ENCODE measurements at places on chromosomes 1 and 21.

GRCh38 chr1:87134061-87134460 lies 194.6 kb upstream of the LMO4 start:
- DNase-seq: no peak

DNA sequence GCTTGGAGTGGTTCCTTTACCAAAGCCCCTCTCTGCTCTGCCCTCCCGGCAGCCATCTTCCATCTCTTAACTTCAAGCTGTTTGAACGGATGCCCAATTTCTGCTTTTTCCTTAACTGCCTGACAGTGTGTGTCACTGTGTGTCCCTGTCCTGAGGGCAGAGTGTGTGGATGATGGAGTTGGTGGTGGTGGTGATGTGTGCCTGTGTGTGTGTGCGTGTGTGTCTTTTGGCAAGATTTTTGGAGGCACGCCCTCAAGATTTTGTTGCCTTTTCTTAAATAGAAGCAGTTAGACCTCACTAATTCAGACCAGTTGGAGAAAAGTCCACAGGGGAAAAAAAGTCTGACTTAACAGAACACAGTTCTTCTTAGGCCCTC lies 30.3 kb downstream of the SERTAD4 start:
- no peak for DNase-seq

DNA sequence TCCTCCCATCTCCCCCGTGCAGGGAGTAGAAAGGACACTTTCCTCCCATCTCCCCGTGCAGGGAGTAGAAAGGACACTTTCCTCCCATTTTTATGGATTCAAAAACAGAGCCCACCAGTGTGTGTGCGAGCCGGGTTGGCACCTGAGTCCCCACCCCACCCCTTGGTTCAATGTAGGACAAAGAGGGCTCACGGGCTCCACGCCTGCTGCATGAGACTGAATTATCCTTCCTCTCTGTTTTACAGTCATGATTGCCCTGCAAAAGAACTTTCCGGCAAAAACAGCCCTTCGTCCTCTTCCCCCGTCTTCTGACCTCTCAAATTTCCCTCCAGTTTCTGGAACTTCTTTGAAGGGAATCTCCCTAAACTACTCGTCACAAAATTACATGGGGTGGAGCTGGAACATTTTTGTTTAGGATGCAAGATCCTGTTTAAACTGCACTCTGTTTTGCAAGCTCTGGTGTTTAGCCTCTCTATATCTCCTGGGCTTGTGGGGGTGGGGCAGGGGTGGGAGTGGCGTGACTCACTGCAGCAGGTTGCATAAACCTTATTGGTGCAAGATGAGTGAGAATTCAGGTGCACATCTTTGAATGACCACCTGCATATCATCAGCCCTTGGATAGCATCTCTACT lies 99.8 kb downstream of the PSMG1 start:
- no peak for DNase-seq

GRCh38 chr1:231395076-231395997 lies 26.8 kb downstream of the EGLN1 start:
- DNase-seq: no peak

- DNase-seq: no peak
Observed at GRCh38 chr1:160429125-160429561, 28.8 kb downstream of the VANGL2 start.

DNA sequence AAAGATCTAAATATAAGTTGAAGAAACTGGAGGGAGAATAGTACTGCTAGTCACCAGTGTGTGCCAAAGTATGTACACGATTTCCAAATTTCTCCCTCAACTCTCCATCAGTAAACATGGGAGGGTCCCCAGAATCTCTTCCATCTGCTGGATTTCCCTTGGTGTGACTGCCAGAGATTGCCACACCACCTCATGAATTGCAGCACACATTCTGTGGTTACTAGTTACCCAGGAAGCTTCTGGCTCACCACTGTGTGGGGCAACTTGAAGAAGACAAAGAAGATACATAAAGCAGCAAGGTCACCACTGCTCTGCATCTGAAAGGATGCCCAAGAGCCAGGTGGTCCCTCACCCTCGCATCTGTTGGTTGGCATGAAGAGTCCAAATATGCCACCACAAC lies 191.7 kb upstream of the ESRRG start:
- DNase-seq: no peak

GRCh38 chr1:196136396-196136795 lies 471.8 kb downstream of the KCNT2 start:
- DNase-seq: no peak

GRCh38 chr1:205748403-205749233 lies 1.4 kb downstream of the NUCKS1 start:
- peak; percentile 21 for DNase-seq

- DNase-seq: no peak
Observed at GRCh38 chr1:204136814-204137213, 15.0 kb downstream of the ETNK2 start.

DNA sequence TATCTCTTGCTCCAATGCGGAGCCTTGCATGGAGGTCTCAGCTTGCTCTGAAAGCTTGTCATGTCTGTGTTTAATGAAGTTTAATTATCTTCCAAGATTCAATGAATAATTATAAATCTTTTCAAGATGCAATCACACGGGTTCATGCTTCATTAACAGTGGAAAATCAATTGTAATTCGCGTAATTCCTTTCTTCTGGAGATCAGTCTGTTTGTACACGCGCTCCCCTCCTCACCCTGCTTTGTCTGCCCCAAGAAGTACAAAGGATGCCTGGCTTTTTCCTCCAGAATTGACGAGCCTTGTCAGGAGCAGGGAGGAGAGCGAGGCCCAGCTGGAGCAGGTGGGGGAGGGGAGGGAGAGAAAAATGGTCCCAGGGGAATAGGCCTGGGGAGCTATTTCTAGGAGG lies 65.0 kb upstream of the DISP3 start:
- no peak for DNase-seq

DNA sequence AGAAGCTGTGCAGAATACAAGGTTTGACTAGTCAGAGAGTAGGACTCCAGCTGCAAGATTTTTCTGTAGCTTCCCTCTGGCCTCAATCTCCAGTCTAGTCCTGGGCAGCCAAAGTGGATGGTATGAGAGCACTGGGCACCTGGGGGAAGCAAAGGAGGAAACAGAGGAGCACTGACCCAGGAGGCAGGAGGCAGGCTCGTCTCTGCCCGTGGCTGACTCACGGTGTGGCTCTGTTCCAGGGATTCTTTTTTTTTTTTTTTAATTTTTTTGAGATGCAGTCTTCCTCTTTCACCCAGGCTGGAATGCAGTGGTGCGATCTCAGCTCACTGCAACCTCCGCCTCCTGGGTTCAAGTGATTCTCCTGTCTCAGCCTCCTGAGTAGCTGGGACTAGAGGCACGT lies 4.1 kb upstream of the NPPB start:
- no peak for DNase-seq

DNA sequence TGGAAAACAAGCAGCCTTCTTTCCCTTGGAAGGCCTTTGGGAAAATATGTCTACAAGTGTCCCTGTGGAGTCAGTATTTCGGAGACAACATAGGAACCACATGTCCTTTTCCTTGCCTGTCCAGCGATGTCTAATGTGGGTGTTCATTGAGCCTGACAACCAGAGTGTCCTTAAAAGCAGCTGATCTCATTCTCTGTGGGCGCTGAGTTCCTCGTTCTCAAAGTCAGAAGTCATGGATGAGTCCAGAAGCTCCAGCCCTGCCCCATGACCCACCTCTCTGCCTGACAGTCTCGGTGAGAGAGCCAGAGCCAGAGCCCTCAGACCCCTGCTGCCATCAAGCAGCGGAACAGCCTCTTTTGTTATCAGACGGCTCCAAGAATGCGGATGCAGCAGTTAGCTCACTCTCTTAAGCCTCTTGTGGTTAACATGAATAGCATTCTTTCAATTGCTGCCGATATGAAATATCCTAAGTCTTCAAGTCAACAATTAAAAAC lies 329.2 kb downstream of the TGFB2 start:
- no peak for DNase-seq

DNA sequence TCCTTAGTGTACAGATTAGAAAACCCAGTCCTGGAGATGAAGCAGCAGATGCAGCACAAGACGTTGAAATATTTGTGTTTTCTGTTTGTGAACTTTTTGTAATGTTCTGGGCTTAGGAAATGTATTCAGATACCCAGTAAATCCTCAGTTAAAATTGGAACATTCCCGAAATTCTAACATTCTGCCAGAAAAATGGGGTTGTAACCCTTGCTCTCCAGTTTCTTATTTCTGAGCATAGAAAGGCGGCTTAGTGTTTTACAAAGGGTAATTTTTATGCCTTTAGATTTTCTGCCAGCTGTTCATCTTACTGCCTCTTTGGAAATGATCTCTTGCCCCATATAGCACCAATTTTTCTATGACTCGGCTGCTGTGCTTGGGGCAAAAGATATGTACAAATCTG lies 20.6 kb downstream of the DDI2 start:
- DNase-seq: no peak

DNA sequence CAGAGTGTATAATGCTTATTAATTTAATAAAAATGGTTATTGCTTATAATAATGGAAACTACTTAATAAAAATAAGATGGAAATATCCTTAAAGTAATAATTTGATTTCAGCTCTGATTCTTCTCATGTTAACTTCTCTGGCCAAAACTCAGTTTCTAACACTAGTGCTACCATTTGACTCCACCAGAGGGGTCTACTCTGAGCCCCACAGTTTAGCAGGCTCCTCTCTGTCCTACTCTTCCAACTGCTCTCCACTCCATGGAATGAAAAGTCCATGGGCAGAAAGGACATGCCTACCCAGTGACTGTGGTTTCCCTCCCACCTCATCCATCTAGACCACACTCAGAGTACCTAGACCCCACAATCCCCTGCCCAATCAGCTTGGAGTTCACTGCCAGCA lies 489.1 kb upstream of the CAMK1G start:
- DNase-seq: no peak

- DNase-seq: no peak
Observed at GRCh38 chr1:219020386-219020785, 153.3 kb upstream of the LYPLAL1 start.

GRCh38 chr1:109808703-109809102 lies 45.0 kb upstream of the EPS8L3 start:
- DNase-seq: no peak

DNA sequence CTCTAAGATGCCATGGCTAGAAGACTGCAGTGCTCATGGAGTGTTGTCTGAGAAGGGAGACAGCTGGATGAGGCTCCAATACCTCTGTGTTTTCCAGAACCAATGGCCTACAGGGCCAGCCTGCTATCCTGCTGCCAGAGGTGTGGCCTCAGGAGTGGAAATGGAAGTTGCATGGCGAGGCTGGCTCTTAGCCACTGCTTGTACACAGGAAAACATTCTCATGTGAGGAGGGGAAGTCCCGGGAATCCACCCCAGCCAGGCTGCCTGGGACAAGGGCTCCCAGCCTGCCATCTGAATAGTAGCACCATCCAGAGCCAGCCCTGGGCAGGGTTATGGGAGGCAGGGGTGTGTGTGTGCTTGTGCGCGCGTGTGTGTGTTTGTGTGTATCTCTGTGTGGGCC lies 56.5 kb downstream of the SDC3 start:
- DNase-seq: no peak

GRCh38 chr1:244219802-244220201 lies 168.7 kb downstream of the ZBTB18 start:
- DNase-seq: no peak

GRCh38 chr1:65176591-65176990 lies 28.6 kb downstream of the AK4 start:
- DNase-seq: no peak

- no peak for DNase-seq
Observed at GRCh38 chr1:166490437-166490991, 323.7 kb upstream of the FAM78B start.

GRCh38 chr1:201900476-201900875 lies 11.8 kb downstream of the SHISA4 start:
- no peak for DNase-seq

DNA sequence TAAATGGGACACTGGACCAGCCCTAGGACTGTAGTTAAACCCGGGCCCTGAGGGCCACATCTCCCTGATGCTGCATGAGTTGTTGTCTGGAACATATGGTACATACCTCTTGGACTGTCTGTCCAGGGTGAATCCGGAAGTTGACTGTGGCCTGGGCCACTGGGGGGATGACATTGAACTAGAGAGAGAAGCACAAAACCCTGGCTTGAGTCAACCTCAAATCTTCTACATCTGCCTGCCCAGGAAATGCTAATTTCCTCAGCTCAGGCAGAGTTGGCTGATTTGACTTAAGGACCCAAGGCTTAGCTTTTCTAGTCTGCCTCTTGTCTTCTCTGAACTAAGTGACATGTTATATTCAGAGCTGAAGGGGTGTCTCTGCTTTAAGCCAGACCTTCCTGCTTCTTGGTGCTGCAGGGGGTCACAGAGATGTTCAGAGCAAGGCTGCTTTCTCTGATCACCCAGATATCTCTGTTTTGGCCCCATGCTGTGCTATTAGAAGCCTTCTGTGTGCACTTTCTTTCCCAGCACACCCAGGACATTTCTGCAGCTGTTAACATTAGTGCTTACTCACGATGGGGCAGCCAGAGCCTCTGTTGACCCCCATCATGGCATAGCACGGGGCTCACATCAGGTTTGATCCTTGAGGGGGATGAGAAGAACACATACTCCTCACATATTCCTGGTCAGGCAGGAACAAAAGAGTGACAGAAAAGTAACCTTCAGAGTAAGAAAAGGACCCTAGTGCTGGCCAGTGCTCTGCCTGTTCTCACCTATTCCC lies 9.6 kb downstream of the PM20D1 start:
- no peak for DNase-seq

DNA sequence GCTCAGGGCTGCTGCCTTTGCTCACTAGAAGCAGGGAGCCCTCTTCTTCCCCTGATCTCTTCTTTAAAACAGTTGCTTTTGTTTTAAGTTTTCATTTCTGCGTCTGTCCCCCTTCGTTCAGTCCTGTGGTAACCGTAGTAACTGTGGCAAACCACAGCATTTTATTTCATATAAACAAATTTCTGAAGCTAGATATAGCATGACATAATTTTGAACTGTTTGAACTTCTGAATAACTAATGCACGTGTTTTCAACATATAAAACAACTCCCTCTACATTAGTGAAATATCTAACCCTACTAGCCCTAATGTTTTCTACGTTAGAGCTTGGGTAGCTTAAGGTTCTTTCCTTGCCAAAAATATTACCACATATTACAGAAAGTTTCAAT lies 104.6 kb downstream of the DISP1 start:
- DNase-seq: no peak

DNA sequence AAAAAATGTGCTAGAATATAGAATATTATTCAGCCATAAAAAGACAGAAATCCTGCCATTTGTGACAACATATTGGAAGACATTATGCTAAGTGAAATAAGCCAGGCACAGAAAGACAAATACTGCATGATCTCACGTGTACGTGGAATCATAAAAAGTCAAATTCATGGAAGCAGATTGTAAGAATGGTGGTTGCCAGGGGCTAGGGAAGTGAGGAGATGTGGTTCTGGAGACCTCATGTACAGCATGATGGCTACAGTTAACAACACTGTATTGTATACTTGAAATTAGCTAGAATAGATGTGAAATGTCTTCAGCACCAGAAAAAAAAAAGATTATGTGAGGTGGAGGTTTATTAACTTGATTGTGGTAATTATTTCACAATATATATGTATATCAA lies 166.4 kb downstream of the ZZZ3 start:
- DNase-seq: no peak

- no peak for DNase-seq
Observed at GRCh38 chr1:162351246-162351842, 25.3 kb downstream of the SPATA46 start.
